ENCODE measurements at places on chromosomes 3 and 15.

GRCh38 chr15:66095871-66096687 is 157.5 kb downstream of the MEGF11 start:
- no peak for DNase-seq

GRCh38 chr15:75109736-75110130 is 86.3 kb downstream of the PPCDC start:
- DNase-seq: no peak

GRCh38 chr15:56906766-56907165 is 11.7 kb upstream of the TCF12 start:
- DNase-seq: no peak

- DNase-seq: no peak
Observed at GRCh38 chr3:139297588-139298311, 46.1 kb upstream of the MRPS22 start.

DNA sequence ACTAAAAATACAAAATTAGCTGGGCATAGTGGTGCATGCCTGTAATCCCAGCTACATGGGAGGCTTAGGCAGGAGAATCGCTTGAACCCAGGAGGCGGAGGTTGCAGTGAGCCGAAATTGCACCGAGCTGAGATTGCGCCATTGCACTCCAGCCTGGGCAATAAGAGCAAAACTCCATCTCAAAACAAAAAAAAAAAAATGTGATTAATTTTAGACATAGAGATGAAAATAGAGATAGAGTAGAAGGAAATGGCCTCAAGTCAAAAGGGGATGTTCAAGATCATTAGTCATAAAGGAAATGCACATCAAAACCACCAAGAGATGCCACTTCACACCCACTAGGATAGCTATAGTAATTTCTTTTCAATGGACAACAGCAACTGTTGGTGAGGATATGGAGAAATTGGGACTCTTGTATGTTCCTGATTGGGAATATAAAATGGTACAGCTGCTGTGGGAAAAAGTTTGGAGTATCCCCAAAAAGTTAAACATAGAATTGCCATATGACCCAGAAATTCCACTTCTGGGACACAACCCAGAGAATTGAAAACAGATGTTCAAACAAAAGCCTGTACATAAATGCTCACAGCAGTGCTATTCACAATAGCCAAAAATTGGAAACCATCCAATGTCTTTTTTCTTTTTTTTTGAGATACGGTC is 55.4 kb downstream of the ABHD2 start:
- DNase-seq: no peak

DNA sequence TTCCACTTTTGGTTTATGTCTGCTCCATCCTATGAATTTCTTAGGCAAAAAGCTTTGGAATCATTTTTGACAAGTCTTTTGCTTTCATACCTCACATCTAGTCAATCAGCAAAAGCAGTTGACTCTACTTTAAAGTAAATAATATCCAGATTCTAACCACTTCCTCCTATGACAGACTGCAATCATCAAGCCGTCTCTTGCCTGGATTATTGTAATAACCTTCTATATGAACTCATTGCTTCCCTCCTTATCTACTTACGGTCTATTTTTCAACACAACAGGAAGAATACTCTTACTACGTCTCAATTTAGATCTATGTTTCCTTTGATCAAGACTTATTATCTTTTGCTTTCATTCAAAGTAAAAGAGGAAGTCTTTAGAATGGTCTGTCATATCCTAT is 20.7 kb downstream of the CLDN1 start:
- no peak for DNase-seq

- DNase-seq: no peak
Observed at GRCh38 chr3:59772416-59773408, 722.9 kb upstream of the CFAP20DC start.

GRCh38 chr3:39113291-39113690 is 5.8 kb downstream of the TTC21A start:
- no peak for DNase-seq

GRCh38 chr15:48337607-48338006 is 6.4 kb downstream of the DUT start:
- DNase-seq: no peak

DNA sequence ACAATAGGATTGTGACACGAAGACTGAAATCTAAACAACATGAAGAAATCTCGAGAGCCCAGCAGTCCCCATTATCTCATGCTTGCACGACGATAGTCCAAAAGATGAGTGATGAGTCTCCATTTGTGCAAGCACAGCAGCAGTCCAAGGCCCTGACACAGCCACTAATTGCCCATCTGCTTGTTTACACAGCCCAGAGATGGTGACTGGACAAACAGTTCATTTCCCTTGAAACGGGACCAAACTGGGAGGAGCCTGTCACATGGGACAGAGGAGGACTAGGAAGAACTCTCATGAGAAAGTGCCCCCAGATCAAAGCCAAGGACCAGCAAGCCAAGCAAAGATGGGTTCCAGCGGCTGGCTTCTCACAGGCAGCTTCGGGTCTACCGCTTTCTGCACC is 121.0 kb downstream of the GREM1 start:
- no peak for DNase-seq

GRCh38 chr3:177419904-177420601 is 222.8 kb upstream of the TBL1XR1 start:
- DNase-seq: no peak

DNA sequence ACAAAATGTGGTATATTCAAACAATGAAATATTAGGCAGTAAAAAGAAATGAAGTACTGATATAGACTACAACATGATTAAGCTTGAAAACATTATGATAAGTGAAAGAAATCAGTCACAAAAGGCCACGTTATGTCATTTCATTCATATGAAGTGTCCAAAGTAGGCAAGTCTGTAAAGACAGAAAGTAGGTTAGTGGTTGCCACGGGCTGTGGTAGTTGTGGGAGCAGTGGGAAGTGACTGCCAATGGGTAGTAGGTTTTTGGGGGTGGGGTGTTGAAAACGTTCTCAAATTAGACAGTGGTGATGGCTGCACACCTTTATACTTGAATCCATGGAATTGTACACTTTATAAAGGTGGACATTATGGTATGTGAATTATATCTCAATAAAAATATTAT is 12.1 kb downstream of the GALNT15 start:
- DNase-seq: no peak

DNA sequence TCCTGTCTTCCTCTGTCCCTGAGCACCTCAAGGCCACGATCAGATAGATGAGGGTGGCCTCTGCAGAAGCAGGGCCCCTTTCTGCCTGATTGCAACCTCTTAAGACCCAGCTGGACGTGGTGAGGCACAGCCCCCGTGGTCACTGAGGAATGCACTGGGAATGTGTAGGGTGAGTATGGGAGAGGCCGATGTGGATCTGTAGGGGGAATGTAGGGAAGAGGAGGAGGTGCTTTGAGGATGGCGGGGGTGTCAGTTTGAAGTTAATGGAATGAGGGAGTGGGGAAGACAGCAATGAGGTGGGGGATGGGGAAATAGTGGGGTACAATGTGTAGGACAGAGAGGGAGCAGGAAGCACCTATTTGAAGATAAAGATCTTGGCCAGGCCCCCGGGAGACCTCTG is 785 bp upstream of the IQCF5 start:
- no peak for DNase-seq

DNA sequence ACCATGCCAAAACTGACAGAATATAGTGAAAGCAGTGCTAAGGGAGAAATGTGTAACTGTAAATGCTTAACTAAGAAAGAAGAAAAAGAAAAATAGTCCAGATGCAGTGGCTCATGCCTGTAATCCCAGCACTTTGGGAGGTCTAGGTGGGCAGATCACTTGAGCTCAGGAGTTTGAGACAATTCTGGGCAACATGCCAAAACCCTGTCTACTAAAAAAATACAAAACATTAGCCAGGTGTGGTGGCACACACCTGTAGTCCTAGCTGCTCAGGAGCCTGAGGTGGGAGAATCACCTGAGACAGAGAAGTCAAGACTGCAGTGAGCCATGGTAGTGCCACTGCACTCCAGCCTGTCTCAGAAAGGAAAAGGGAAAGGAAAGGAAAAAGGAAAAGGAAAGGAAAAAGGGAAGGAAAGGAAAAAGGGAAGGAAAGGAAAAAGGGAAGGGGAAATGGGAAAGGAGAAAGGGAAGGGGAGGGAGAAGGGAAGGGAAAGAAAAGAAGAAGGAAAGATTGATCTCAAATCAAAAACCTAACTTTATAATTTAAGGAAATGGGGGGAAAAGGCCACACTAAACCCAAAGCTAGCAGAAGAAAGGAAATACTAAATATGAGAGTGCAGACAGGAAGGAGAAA is 20.3 kb downstream of the C3orf33 start:
- DNase-seq: no peak

DNA sequence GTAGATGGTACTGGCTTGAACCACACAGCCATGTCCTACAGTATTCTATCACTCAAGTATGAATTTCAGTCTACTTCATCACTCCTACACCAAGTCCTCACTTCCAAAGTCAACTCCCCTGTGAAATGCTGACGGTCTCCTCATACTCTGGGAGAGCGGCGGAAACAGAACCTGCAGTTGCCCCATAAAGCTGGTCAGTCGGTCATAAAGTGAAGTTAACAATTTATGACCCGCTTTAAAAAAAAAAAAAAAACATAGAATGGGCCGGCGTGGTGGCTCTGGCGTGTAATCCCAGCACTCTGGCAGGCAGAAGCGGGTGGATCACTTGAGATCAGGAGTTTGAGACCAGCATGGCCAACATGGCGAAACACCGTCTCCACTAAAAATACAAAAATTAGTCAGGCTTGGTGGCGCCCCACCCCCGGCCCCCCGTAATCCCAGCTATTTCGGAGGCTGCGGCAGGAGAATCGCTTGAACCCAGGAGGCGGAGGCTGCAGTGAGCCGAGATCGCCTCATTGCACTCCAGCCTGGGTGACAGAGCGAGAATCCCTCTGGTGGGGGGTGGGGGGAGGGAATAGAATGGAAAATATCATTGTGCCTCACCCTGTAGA is 2.1 kb downstream of the TRANK1 start:
- DNase-seq: no peak

DNA sequence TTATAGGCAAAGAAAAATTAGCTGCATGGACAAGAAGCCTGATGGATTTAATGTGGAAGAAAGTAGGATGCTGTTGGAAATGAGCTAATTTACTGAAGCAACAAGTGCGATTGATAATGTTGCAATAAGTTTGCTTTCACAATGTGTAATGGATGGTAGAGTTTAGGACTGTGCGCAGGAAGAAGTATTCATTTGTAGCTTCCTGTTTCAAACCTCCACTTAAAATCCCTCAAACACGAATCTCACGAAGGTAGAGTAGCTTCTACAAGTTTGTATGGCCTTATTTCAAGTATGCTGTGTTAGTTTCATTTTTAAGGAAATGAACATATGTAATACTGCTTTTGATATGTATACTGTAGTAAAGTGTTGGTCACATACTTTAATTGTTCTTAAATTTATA is 42.3 kb downstream of the KCNH8 start:
- DNase-seq: no peak

GRCh38 chr3:178422406-178422805 is 113.8 kb upstream of the KCNMB2 start:
- DNase-seq: no peak

- no peak for DNase-seq
Observed at GRCh38 chr3:177447938-177448337, 250.7 kb upstream of the TBL1XR1 start.

- DNase-seq: no peak
Observed at GRCh38 chr3:24829011-24829581, 334.4 kb upstream of the THRB start.

DNA sequence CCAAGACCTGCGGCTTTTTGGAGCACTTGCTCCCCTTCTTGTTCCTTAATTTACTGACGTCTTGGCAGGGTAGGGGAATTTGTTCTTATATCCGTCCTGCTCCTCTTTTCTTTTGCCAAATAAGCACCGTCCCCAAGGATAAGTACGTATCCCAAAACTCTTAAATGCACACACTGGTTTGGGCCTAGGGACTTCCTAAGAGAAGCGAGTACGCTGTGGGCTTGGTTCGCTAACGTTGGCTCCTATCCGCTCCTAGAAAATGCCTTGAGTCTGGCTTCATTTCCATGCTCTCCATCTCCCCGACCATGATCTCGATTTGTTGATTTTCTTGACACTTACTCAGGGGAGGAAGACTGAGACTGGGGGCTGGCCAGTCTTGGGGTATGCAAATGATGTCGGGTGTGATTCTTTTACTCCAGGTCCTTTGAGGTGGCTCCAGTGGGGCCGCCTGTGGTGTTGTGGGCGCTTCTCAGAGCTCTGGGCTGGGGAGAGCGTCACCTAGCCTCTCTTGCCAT is 1.3 kb downstream of the MYRIP start:
- no peak for DNase-seq

DNA sequence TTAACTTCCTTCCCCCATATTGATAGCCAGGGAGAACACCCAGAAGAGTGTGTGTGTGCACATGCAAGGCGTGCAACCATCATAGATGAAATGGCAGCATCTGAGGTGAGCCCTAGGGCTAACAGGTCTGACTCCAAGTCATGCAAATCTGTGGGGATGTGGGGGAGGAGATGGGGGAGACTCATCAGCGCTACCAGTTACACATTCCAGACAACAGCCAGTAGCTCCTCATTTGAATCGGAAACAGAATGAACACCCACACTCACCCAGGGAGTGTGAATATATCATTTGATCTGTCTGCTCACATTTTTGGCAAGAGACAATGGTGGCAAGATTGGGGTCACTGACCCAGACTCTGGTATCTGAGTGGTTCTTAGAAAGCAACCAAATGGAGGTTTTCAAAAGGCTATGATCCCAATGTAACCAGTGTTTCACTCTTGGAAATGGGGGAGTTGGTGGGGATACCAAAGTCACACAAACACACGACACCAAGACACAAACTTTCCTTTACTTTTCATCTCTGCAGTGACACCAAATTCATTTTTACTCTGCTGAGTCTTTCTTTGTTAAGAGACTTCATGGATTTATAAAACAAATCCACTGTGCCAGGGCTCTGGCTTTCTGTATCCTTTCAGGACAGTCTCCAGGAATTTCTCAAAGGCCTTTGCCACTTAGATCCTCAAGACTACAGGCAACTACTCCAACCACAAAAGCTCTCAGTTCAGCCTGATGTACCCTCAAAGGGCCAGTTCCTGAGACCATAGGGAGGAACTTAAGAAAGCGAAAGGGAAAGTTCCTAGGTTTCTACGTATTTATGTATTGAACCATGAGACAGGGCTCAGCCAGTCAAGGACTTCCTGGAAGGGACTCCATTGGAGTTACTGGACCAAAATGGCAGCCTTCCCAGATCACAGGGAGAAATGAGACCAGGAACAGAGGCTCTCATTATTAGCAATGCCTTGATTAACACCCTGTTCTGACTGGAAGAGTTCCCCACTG is 2.2 kb downstream of the CDCP1 start:
- no peak for DNase-seq

DNA sequence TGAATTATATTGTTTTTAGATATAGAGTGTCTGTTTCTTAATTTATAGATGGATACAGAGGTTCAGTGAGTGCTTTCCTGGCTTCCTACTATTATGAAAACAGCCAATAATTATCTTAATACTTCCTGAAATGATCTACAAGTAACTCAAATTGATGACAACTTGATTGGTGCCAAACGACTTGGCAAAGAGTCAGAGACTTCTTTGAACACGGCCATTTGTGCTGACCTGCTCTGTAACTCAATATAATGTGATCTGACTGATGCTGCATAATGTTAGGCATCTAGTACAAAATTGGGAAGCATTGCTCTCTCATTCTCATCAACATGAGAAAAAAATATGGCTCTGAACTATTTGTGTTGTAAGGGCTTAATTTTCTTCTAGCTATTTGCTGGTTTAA is 193.9 kb downstream of the DIPK2A start:
- DNase-seq: no peak

- DNase-seq: no peak
Observed at GRCh38 chr3:143380449-143380848, 260.9 kb downstream of the CHST2 start.
